ENCODE measurements at places on chromosomes 2 and 18. TPM values are rescaled to one million over a fixed set of nuclear protein-coding genes. Genes with fewer than 3 reads are reported as not detected.

The SPP2 gene
- not detected for total RNA-seq

The FEV gene
- not detected for total RNA-seq

The HYCC2 gene
- 7.5 TPM for total RNA-seq

The MAP3K19 gene
- total RNA-seq: not detected

The FOXD4L1 gene
- 0.09 TPM for total RNA-seq

The CENPO gene
- 4.1 TPM for total RNA-seq
